ENCODE measurements at places on chromosomes 1 and 21.

GRCh38 chr1:234842726-234843641 lies 233.0 kb upstream of the IRF2BP2 start:
- peak; percentile 47 for DNase-seq

DNA sequence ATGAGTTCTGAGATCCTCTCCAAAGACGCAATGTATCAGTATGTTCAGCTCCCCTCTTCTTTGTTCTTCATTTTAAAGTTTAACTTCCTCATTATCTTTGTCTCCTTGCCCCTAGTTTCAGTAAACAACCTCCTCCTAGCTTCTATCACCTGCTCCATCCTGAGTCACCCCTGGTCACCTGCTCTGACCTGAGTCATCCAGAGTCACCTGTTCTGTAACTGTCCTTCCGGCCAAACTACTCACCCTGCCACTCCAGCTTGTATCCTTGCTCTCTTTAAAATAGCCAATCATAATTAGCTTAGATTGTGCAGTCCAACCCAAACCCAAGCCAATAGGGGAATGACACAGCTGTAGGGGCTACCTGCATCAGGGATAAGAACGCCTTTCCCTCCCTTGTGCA lies 332.0 kb downstream of the OLFM3 start:
- DNase-seq, result no peak

DNA sequence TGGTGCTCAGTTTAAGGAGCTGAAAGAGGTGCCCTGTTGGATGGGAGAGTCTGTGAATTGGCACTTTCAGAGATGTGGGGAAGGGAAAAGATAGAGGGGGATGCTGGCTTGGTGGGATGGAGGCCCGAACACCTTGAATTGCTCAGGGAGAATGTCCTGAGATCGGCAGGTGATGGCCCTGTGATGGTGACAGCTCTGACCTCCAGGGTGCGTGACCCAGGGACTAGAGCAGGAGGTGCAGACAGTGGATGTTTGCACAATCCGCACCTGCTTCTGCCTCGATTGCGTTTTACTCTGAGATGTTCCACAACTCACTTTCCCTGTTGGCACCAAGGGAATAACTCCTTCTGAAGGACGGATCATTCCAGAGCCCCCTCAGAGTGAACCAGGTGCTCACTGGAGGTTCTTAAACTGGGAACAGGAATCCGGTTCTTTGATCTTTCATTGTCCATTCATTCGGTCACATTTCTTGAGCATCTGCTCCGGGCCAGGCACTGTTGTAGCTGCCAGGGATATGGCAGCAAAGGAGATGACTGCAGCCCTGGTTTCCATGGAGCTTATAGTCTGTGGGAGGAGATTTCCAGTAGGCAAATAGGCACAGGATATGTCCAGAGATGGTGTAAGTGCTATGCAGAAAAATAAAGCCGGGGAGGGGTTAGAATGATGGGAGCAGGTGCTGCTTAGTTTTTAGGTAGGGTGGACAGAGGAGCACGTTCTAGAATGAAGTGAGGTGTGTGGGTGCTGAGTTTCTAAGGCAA lies 226.6 kb upstream of the TMEM51 start:
- DNase-seq, result no peak

- DNase-seq, result no peak
These were observed 10.2 kb upstream of the UBR4 start for GRCh38 chr1:19220080-19220846.

DNA sequence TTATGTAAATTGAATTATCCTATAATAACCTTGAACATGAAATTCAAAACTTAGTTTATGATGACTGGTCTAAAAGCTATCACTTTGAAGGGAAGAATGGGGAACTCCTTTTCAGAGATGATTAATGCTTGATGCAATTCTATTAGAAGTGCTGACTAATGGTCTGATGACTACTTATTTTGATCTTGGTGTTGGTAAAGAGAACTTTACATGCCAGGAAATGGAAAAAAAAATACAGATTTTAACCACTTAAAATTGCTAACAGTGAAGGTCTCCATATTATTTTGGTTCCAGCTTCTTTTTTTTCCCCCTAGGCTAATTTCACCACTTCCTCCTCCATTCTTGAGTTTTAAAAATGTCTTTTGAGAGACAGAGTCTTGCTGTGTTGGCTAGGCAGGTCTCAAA lies 22.9 kb downstream of the S1PR1 start:
- peak; percentile 36 for DNase-seq

GRCh38 chr1:112501810-112502641 lies 6.7 kb upstream of the WNT2B start:
- DNase-seq, result peak; percentile 86

DNA sequence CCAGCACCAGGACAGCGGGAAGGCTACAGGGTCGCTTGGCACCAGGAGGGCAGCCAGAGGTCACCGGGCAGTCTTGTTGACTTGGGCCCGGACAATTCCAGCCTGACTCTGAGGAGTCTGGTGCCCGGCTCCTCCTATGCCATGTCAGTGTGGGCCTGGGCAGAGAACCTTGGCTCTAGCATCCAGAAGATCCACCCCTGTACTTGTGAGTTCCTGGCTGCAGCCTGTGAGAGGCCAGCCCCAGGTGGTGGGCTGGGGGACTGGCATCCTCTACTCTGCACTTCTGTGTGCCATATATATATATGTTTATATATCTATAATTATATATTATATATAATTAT lies 11.6 kb upstream of the PTPN7 start:
- no peak for DNase-seq

- DNase-seq, result peak; percentile 77
These were observed 84.1 kb upstream of the PRDX6 start for GRCh38 chr1:173392895-173393658.

DNA sequence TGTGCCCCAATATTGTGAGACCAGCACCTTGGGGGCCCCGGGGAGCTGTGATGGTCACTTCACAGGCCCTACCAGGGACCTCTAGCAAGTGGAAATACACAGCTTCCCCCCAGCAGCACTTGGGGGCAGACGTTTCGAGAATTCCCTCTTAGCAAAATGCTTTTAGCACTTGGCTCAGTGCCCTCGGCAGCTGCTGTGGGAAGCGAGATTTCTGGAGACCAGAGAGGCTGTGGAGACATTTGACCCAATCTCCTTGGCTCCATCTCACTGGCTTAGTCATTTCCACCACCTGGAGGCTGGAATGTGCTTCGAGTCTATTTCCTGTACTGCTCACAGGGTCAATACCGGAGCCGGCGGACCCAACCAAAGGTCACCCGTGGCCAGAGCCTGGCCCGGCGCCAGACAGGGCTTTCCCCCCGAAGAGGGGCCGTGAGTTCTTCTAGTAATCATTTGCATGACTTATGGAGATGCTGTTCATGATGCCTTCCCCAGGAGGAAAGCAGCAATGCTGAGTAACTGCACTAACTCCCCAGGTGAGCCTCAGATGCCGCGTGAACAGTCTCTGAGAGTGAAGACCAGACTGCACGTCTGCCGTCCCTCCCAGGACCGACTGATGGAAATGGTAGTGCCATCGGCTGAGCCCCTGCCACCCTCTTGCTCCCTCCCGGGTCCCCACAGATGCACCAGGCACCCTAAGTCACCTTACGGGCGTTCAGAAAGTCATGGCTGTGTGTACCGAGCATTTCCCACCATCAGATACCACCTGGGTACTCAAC lies 4.4 kb upstream of the C2CD2 start:
- peak; percentile 90 for DNase-seq

GRCh38 chr1:160114085-160114484 lies 1.5 kb upstream of the ATP1A2 start:
- DNase-seq, result no peak

DNA sequence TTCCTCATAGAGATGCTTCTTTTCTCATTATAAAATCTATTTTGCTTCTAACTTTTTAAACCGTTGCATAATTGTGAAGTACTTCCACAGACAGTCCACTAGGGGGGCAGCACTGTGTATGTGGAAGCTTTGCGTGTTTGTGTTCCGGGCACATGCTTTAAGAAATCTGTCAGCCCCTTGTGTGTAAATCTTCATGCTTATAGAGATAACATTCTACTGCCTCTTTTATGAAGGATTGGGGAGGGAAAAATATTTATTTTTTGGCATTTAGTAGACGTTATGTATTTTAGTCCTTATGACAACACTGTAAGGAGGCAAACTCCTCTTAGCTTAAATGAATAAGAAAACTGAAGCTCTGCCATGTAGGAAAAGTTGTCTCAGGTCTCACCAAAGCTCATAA lies 157.3 kb upstream of the PTGFR start:
- no peak for DNase-seq

DNA sequence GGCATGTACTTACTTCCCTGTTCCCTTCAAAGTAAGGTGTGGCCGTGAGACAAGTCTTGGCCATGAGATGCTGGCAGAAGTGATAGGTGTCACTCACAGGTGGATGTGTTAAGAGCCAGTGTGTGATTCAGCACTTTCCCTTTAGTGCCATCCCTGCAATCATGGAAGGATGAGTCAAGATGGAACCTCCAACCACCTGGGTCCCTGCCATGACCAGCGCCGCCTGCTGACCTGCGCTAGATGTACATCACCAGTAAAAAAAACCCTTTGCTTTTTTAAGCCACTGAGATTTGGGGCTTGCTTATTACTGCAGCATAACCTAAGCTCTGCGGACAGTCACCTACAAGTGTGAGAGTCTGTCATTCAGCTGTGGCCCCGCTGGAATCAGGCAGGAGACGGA lies 71.7 kb downstream of the TOMM20 start:
- DNase-seq, result no peak
